ENCODE measurements at places on chromosomes 1 and 21.
A peak's percentile ranks its signal among the peaks of the same experiment; 100 is the strongest.

DNA sequence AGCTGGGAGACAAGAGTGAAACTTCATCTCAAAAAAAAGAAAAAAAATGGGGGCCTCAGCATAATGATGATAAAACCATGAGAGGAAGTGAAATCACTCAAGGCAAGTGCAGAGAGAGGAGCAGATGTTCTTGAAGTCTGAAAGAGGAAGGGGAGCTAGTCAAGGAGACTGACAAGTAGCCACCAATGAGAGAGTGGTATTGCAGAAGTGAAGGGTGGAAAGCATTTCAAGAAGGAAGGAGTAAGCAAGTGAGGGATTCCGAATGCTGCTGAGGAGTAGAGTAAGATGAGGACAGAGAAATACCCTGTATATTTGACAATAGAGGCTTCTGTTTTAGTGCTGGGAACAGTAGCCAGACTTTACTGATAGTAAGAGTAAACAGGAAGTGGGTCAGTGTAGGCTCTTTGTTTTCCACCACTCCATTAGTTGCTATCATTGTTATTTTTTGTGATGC is 2.9 kb downstream of the TATDN3 start:
- no peak for DNase-seq

DNA sequence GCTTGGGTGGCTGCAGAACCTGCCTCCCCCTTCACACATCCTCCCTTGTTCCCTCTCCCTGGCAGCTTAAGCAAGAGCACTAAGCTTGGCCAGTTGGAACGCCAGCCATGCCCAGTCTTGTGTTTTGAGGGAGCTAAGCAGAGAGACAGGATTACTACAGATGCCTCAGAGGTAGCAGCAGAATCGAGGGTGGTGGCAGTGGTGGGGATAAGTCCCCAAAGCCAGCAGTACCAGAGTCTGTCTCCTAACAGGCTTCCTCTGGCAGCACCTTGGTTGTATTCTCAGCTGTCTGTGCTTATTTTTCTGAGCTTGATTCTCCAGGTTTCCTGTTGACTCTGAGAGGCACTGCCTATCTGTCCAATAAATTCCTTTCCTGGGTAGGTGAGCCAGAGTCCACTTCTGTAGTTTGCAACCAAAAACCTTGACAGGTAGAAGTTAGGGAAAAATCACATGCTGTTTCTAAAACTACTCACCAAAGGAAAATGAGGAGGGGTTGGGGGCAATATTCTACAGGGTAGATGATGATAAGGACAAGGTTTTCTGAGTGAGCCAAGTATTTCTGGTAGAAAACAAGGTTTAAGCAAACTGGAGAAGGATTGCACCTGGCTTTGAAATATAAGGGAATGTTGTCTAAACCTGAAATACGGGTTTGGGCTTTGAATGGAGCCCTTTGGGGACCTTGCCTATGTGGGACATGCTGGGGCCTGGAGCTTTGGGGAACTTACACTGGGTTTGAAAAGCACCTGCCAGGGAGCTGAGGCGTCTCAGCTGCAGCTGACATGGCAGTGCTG is 100.8 kb downstream of the PBX1 start:
- no peak for DNase-seq

DNA sequence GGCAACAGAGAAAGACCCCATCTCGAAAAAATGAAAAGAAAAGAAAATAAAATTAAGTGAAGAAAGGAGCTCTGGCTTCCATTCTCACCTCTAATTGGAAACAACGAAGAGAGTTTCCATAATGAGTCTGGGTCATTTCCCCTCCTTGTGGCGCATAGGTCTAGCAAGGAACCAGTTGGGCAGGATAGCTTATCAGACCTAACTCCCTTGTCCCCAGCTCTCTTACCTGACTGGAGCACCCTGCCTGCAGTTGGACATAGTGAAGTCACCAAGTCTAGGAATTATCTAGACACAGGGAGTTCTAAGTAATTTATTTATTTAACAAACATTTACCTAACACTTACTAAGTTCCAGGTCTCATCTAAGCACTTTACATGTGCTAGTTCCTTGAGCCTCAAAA is 63.0 kb upstream of the RAB4A start:
- no peak for DNase-seq

- no peak for DNase-seq
Observed at GRCh38 chr1:83882906-83883305, 116.0 kb downstream of the TTLL7 start.

GRCh38 chr1:202160377-202160940 is at the start of gene PTPN7:
Gene PTPN7 (minus strand): TSS chr1:202160602. CDS start chr1:202159402, 1,200 bp downstream.
- peak; percentile 96 for DNase-seq

GRCh38 chr21:43824333-43825241 is 35.2 kb downstream of the RRP1 start:
- DNase-seq, result no peak

GRCh38 chr1:154682254-154682653 is 74.3 kb upstream of the ADAR start:
- no peak for DNase-seq

DNA sequence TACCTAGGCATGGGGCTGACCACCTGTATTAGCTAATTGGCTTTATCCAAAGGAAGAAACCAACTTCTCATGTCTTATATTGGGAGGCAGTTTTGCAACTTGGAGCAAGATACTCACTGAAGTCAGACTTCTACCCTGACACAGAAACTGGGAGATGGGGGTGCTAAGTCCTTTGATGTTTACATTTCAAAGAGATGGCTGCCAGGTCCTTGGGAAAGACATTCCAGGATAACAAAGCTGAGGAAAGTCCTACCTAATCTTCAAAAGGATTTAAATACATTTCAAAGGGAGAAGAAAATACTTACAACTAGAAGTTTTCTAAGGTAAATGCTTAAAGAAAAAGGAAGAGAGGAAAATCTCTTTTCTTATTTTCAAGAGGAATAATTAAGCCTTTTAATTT is 62.1 kb downstream of the FH start:
- no peak for DNase-seq

DNA sequence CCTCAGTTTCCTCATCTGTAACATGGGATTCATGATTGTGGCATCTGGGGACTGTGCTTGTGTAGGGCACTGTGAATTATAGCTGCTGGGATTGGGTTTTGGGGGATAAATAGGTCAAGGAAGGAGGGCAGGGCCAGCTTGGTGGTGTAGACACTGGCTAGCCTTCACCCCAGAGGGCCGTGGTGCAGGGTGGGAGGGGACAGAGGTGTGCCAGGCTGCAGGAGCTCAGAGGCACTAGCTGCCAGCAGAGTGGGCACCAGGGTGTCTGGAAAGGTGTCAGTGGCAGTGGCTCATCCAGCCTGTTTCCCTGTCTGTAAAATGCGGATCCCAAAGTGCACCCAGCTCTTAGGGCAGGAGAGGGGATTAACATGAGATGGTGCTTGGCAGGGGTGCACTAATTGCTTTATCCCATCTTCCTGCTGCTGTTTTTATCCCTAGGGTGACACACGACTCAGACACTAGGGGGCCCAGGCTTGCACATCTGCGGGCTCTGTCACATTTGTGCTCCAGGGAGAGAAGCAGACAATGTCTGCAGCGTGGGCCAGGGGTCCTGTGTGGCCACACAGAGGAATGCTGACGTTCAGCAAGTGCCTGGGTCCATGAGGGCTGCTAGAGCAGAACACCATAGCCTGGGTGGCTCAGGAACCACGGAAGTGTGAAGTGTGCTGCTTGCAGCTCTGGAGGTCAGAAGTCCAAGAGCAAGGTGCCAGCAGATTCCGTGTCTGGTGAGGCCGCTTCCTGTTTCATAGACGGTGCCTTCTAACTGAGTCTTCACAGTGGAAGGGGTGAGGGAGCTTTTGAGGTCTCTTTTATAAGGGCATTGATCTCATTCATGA is 19.3 kb downstream of the OBSCN start:
- no peak for DNase-seq

DNA sequence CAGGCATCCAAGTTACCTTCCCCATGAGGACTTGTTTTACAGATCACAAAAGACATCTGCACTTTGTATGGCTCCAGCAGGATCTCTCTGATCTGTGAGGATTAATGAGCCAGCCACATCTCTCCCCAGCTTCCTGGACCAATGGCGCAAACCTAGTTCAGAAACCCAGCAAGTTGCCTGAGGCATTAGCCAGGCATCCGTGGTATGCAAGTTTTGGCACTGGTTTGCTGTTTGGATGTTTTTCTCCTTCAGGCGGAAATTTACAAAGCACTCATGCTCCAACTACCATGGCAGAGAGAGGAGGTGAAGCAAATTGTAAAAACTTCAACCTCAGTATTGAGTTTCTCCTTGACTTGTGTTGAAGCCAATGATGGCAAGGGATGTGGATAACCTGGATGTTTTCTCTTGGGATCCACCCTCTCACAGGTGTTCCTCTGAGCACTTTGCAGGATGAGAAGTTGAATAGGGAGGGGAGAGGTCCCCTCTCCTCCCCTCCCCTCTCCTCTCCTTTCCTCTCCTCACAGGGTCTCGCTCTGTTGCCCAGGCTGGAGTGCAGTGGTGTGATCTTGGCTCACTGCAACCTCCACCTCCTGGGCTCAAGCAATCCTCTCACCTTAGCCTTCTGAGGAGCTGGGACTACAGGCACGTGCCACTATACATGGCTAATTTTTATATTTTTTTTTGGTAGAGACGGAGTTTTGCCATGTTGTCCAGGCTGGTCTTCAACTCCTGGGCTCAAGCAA is 25.6 kb upstream of the ENO1 start:
- DNase-seq, result no peak

GRCh38 chr21:33695813-33696212 is 53.5 kb downstream of the ITSN1 start:
- DNase-seq, result no peak

DNA sequence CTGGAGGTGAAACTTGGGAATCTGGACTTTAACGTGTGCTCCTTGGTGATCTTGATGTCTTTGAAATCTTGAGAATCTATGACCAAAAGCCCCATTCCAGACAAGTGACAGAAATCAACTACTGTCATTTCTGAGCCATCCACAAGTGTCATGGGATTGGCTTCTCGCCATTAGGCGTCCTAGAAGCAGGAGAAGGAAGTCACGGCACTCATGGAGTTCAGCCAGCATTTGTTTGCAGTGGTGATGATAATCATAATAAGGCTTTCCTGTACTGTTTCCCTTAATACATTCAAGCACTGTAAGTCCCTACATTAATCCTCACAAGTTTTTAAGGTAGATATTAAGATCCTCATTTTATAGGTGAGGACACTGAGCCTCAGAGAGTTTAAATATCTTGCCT is 11.9 kb downstream of the F5 start:
- DNase-seq, result no peak

DNA sequence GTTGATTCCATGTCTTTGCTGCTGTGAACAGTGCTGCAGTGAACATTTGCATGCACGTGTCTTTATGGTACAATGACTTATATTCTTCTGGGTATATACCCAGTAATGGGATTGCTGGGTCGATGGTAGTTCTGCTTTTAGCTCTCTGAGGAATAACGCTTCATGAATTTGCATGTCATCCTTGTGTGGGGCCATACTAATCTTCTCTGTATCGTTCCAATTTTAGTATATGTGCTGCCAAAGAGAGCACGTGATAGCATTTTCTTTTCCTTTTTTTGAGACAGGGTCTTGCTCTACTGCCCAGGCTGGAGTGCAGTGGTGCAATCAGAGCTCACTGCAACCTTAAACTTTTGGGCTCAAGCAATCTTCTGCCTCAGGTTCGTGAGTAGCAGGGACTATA is 24.9 kb upstream of the MAP1LC3C start:
- no peak for DNase-seq

DNA sequence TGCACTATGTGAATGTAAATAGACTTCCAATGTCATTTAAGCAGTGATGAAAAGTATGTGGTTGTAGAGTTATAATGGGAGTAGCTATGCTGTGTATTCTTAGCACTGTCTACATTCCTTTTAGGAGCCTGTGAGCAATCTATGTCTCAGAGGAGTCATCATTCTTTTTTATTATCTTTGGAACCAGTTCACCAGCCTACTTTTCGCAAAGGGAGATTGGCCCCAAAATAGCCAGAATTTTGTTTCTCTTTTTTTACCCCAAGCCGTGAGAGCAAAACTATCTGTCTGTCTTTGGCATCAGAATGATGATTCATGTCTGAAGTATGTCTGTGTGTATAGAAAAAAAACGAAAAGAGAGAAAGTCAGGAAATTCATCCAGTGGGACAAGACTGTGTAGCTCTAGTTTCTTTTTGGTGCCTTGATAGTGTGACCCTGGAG is 44.2 kb downstream of the OSBPL9 start:
- DNase-seq, result no peak
